ENCODE measurements at places on chromosomes 16 and 17. TPM values are rescaled to one million over a fixed set of nuclear protein-coding genes. Genes with fewer than 3 reads are reported as not detected.

The CBFA2T3 gene
- total RNA-seq: 3.3 TPM

The GUCY2D gene
- not detected for total RNA-seq

The MAZ gene
- total RNA-seq: 58.5 TPM

The KRTAP2-3 gene
- total RNA-seq: not detected

The BRIP1 gene
- total RNA-seq: 1.0 TPM

- peak overlapping the region; percentile 55 for H3K4me3 ChIP-seq
- H3K27me3 ChIP-seq: no peaks in the 10 kb centered on the region
- no peaks in the 10 kb centered on the region for H3K36me3 ChIP-seq
- no peaks in the 10 kb centered on the region for H3K4me1 ChIP-seq
- H3K27ac ChIP-seq: no peak overlapping the region
These were observed 2.4 kb downstream of the GJD3 start for GRCh38 chr17:40361925-40362695.

GRCh38 chr17:82242977-82243647, 14.3 kb downstream of the SLC16A3 start:
- no peak overlapping the region for H3K4me3 ChIP-seq
- H3K27me3 ChIP-seq: no peaks in the 10 kb centered on the region
- H3K4me1 ChIP-seq: peaks cover 54% of the 10 kb centered on the region
- H3K27ac ChIP-seq: peak overlapping the region; percentile 52
- peaks cover 45% of the 10 kb centered on the region for H3K36me3 ChIP-seq
- peak; percentile 90 for DNase-seq

DNA sequence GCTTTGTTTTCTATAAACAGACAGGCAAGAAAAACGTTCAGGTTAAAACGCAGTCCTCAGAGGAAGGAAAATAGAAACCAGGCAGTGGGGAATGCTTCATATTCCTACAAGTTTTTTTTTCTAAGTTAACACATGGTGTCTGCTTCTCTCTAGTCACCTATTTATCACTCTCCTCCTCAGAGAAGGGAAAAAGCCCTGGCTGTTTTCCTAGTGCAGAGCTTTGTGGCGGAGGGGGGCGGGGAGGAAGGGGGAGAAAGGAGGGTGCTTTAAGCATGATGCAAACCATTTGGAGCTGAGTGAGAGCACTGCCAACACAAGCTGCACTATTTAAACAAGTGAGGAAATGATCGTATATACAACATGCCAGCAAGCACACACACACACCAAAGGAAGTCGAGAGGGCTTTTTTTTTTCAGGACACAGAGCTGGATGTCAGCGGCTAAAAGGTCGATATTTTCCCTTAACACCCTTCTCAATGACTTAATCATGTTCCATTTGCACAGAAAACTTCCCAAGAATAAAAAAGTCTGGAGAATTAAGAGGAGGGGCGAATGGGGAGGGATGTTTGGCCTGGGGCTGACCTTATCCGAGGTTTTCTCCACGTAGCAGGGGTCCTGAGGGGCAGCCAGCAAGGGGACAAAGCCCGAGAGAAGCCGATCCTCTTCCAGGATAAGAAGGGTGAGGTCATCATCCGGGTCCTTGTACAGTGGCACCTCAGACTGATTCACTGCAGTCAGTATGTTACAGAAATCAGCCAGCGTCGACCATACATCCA, 117.4 kb downstream of the HIC1 start:
- H3K27ac ChIP-seq: peak overlapping the region; percentile 51
- H3K4me1 ChIP-seq: peaks cover 44% of the 10 kb centered on the region
- no peak overlapping the region for H3K4me3 ChIP-seq
- H3K36me3 ChIP-seq: peaks cover 3% of the 10 kb centered on the region
- DNase-seq: peak; percentile 82
- H3K27me3 ChIP-seq: no peaks in the 10 kb centered on the region

DNA sequence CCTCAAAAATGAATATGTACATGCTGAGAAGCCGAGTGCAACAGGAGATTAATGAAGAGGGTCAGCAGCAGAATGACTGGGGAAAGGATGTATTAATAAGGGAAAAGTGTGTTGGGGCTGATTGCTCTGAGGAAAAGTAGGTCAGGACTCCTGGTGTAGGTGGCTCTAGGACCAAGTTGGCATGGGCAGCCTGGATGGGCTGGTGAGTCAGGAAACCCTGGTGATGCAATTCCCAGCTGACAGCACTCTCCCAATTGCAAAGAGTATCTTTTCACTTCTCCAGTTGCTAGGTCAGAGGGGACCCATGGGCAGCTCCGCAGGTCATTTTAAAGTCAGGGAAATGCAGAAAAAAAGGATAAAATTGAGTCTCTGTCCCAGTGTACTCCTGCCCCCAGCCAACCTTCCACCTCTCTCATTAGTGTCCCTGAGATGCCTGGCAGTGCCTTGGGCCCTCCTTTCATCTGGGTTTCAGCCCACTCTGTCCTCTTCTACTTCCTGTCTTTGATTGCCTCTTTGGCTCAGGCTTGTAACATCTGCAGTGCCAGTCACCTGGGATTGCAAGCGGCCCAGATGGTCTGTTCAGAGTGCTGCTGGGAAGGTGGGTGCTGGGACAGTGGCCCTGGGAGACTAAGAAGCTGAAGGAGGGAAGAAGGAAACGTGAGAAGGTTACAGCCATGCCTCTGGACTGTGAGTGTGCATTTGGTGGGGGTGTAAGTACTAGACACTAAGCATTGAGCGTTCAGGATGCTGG, 2177.2 kb downstream of the TP53TG3F start:
- no peaks in the 10 kb centered on the region for H3K27me3 ChIP-seq
- DNase-seq: no peak
- H3K27ac ChIP-seq: no peak overlapping the region
- no peaks in the 10 kb centered on the region for H3K36me3 ChIP-seq
- no peaks in the 10 kb centered on the region for H3K4me1 ChIP-seq

DNA sequence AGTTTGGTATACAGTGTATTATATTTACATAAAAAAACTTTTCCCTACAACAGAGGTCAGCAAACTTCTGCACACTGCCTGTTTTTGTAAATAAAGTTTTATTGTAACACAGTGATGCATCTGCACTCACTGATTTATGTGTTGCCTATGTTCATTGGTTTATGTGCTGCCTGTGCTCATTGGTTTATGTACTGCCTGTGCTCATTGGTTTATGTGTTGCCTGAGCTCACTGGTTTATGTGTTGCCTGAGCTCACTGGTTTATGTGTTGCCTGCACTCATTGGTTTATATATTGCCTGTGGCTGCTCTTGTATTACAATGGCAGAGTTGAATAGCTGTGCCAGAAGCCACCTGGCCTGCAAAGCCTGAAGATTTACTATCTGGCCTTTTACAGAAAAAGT, 81.6 kb downstream of the MYH11 start:
- no peaks in the 10 kb centered on the region for H3K36me3 ChIP-seq
- no peaks in the 10 kb centered on the region for H3K27me3 ChIP-seq
- no peak for DNase-seq
- no peak overlapping the region for H3K4me3 ChIP-seq
- no peaks in the 10 kb centered on the region for H3K4me1 ChIP-seq

GRCh38 chr16:24198807-24199533, 57.2 kb upstream of the CACNG3 start:
- H3K4me3 ChIP-seq: no peak overlapping the region
- H3K36me3 ChIP-seq: no peaks in the 10 kb centered on the region
- no peaks in the 10 kb centered on the region for H3K27me3 ChIP-seq
- H3K27ac ChIP-seq: no peak overlapping the region

GRCh38 chr16:89300976-89301360, 83.5 kb downstream of the ZNF778 start:
- DNase-seq: no peak
- H3K4me1 ChIP-seq: peaks cover 7% of the 10 kb centered on the region
- H3K27ac ChIP-seq: no peak overlapping the region
- no peaks in the 10 kb centered on the region for H3K27me3 ChIP-seq
- H3K36me3 ChIP-seq: no peaks in the 10 kb centered on the region
- H3K4me3 ChIP-seq: no peak overlapping the region

GRCh38 chr17:6596081-6596480, 39.7 kb upstream of the PITPNM3 start:
- H3K36me3 ChIP-seq: peaks cover 2% of the 10 kb centered on the region
- H3K4me3 ChIP-seq: no peak overlapping the region
- no peaks in the 10 kb centered on the region for H3K4me1 ChIP-seq
- H3K27me3 ChIP-seq: no peaks in the 10 kb centered on the region
- H3K27ac ChIP-seq: no peak overlapping the region
- DNase-seq: no peak

- H3K36me3 ChIP-seq: no peaks in the 10 kb centered on the region
- no peaks in the 10 kb centered on the region for H3K4me1 ChIP-seq
- DNase-seq: no peak
- no peaks in the 10 kb centered on the region for H3K27me3 ChIP-seq
These were observed 10.4 kb downstream of the PRR11 start for GRCh38 chr17:59165933-59166342.

DNA sequence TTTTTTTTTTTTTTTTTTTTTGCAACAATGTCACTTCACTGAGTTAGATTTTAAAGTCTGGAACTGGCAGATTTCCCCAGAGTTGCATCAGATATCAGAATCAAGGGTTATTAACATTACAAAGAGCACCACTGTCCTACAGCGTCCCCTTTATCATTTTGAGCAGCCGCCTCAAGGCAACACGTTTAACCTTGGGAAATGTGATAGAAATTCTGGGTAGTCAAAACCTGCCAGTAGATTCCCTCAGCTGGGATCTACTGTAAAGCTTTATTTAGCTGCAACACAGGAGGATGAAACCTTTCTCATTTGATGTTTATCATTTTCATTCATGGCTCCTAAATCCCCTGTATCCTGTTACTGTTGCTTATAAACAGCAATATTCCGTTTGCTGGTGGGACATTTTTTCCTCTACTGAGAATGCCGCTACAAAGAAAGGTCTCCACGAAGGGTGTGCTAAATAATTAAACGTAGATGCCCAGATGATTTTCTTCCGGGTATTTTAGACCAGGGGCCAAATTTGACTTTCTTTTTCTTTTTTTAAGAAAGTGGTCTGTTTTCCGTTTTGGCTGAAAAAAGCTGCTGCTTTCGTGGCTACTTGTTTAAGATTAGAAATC, 436.1 kb upstream of the GOT2 start:
- H3K27me3 ChIP-seq: no peaks in the 10 kb centered on the region
- no peak overlapping the region for H3K27ac ChIP-seq
- H3K4me1 ChIP-seq: no peaks in the 10 kb centered on the region
- no peaks in the 10 kb centered on the region for H3K36me3 ChIP-seq

- no peak overlapping the region for H3K4me3 ChIP-seq
- no peaks in the 10 kb centered on the region for H3K27me3 ChIP-seq
These were observed 37.5 kb downstream of the DHRS7B start for GRCh38 chr17:21164216-21164615.

- no peaks in the 10 kb centered on the region for H3K4me1 ChIP-seq
- no peaks in the 10 kb centered on the region for H3K36me3 ChIP-seq
- H3K27me3 ChIP-seq: no peaks in the 10 kb centered on the region
These were observed 72.8 kb upstream of the ZNF750 start for GRCh38 chr17:82912484-82913089.

GRCh38 chr17:27701963-27702362, 71.0 kb downstream of the LGALS9 start:
- no peaks in the 10 kb centered on the region for H3K27me3 ChIP-seq
- H3K27ac ChIP-seq: no peak overlapping the region
- DNase-seq: no peak
- no peaks in the 10 kb centered on the region for H3K4me1 ChIP-seq
- no peak overlapping the region for H3K4me3 ChIP-seq

- no peak overlapping the region for H3K27ac ChIP-seq
- H3K36me3 ChIP-seq: no peaks in the 10 kb centered on the region
- no peak for DNase-seq
- H3K4me1 ChIP-seq: no peaks in the 10 kb centered on the region
- H3K4me3 ChIP-seq: no peak overlapping the region
These were observed 37.4 kb upstream of the EMP2 start for GRCh38 chr16:10617662-10618420.

GRCh38 chr17:61160204-61160603, 239.4 kb upstream of the TBX2 start:
- H3K4me1 ChIP-seq: no peaks in the 10 kb centered on the region
- H3K27ac ChIP-seq: no peak overlapping the region
- DNase-seq: no peak
- no peak overlapping the region for H3K4me3 ChIP-seq
- H3K36me3 ChIP-seq: no peaks in the 10 kb centered on the region

DNA sequence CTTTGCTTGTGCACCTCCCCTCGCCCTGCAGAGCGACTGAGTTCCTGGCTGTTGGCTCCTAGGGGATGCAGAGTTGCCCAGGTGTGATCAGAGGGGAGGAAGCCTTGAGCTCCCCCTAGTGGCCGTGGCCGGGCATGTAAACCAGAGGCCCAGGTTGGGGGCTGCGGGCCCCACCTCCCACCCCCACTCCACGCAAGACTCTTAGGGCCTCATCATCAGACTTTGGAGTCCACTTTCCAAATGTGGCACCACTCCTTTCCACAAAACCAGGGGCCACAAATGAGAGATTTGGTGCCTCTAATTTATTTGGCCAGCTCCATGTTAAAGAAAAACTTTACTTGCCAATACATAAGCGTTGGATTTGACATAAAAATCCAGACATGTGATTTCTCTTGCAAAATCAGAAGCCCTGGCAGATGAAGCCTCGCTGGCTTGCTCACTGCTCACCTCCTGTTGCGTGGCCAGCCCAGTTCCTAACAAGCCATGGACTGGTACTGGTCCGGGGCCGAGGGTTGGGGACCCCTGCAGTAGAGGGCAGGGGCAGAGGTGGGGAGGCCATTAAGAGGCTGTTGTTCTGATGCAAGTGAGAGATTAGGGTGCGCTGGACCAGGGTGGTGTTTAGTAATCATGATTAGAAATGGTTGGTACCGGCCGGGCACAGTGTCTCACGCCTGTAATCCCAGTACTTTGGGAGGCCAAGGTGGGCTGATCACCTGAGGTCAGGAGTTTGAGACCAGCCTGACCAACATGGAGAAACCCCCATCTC, 28.7 kb upstream of the GAS7 start:
- DNase-seq: peak; percentile 65
- H3K4me1 ChIP-seq: no peaks in the 10 kb centered on the region
- H3K27ac ChIP-seq: no peak overlapping the region

DNA sequence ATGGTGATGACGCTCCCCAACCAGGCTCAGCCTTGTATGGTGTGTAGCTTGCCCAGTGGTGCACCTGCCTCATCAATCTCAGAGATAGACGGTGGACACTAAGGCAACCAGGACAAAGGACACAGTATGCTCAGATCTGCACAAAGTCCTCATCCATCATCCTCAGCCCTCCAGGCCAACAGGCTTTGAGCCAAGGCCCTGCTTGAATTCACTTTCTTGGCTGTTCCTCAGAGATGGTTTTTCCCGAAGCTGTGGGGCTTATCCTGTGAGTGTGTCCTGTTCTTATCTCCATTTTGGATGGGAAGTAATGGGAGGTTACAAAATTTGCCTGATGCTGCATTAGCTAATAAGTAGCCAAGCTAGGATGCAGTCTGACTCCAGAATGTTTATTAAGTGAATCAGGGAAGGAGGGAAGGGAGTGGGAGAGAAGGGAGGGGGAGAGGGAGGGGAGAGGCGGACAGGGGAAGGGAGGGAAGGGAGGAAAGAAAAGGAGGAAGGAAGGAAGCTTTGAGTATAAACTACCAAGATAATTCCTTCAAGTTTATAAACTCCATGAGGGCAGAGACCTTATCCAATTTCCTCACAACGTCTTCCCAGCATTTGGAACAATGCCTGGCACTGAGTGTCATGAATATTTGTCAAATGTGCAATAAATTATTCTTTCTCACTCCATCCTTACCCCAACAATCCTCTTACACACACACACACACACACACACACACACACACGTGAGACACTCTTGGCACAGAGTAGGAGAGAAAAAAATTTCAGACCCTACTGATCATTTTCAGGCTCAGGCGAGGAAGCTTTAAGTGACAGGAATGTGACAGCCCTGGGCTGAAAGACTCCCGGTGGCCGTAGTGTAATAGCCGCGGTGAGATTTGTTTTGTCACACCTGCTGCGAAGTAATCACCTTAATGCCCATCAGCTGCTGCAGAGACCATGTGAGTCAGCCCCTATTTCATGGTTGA, 84.3 kb downstream of the BMERB1 start:
- H3K4me3 ChIP-seq: no peak overlapping the region
- no peaks in the 10 kb centered on the region for H3K36me3 ChIP-seq
- no peak overlapping the region for H3K27ac ChIP-seq
- no peaks in the 10 kb centered on the region for H3K27me3 ChIP-seq
- DNase-seq: no peak

All from right lobe of liver (tissue), 6 donors.